ENCODE measurements at places on chromosomes 16 and 17.

DNA sequence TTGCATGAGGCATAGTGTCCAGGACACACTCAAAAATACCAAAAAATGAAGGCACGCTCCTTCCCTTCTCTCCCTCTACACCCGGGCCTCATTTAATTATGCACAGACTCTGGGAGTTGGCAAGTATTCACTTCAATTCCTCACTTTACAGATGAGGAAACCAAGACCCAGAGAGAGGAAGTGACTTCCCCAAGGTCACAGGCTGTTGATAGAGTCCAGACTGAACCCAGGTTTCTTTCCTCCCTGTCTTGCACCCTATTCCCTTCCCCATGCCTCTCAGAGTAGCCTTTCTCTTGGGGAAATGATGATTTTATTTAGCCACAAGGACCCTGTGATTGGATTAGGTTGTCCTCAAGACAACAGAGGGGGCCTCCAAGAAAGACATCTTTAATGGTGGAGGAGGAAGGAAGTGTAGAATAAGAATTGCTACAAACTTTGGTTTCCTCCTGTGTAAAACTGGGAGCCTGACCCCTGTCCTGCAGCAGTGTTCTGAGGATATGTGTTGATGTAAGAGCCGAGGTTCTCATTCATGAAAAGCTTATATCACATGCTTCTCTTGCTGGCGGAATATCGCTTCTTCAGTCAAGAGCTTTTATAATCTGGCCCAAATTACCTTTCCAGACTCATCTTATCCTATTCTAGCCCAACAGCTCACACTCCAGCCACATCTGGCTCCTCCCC is 48.8 kb upstream of the SIAH1 start:
- no peak for DNase-seq

- peak; percentile 16 for DNase-seq
Observed at GRCh38 chr17:16987830-16988601, 16.1 kb upstream of the TNFRSF13B start.

DNA sequence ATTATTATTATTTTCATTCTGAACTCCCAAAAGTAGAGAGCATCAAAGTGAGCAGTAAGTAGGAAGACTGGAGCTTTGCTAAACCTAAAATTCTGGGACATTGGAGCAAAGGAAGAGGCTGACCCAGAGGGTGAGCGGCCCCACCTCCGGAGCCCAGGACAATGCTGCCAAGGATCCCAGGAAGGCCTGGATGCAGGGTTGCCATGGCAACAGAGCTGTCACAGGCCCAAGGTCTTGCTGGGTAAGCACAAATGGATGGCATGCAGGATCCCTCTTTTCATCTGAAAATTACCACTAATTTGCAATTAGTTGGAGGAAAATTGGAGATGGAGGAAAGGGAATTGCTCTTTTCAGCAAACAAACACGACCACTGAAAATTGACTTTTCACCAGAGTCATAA is 457.9 kb upstream of the CDH5 start:
- DNase-seq: no peak

- DNase-seq: no peak
Observed at GRCh38 chr17:72862276-72862999, 230.1 kb downstream of the SLC39A11 start.

DNA sequence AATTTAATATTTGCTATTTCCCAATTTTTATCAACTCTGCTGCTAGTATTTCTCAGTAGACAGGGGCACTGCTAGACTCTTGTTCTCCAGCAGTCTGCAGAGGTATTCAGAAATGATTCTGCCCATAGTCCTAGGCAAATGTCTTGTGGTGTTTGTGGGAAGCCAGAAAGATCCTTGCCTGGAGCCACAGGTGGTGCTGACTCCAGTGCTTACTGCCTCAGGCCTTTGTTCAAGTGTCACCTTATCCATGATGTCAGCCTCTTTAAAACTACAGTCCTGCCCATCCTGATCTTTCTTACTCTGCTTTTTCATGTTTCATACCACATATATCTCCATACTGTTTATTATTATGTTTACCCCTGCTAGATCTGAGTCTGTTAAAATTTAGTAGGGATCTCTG is 26.5 kb downstream of the ZSWIM7 start:
- DNase-seq: no peak

DNA sequence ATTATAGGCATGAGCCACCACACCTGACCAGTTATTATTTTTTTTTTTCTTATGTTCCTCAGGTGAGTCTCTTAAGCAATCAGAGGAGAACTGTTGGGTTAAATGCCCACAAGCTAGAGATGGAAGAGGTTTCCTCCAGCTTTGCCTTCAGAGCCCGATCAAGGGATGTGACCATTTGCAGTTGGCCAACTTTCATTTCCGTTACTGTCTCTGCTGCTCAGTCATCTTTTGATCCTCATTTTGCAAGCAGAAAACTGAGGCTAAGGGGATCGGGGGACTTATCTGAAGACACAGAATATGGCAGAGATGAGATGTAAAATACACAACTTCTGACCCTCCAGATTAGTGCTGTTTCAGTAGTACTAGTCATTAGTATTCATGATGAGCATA is 188.8 kb downstream of the RAB11FIP4 start:
- no peak for DNase-seq

GRCh38 chr17:19752216-19753050 is 4.3 kb upstream of the ALDH3A1 start:
- DNase-seq: no peak

- no peak for DNase-seq
Observed at GRCh38 chr17:68782789-68783188, 172.4 kb downstream of the ABCA8 start.

DNA sequence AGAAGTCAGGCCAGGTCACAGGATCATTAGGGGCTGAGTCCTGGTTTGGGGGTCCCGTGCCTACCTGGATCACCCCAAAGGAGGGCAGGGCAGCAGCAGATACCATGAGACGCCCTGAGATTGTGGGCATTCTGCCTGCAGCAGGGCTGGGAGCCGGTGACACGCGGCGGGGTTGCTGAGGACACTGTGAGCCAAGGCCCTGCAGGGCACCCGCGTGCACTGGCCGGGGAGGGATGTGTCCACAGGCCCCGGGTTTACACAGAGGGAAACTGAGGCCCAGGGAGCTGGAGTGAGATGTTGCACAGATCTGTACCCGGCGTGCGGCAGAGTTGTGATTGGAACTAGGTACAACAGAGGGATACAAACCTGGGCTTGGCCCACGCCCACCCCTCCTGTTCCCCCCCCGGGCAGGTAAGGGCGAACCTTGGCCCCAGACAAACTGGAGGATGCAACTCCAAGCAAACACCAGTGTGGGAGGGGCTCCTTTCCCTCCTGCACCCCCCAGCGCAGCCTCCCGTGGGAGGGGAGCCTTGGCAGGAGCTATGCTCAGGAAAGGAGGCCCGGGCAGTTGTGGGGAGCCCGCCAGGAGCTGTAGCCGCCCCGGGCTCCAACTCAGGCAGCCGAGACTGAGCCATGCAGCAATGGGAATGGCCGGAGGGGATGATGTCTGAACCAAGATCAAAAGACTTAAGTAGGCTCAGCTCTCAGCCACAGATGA is 91.3 kb downstream of the ENGASE start:
- DNase-seq: no peak

GRCh38 chr17:50026046-50026675 is 29.7 kb upstream of the ITGA3 start:
- no peak for DNase-seq

- no peak for DNase-seq
Observed at GRCh38 chr17:65171752-65172151, 34.6 kb downstream of the RGS9 start.

GRCh38 chr16:73730481-73731090 is 566.0 kb upstream of the PSMD7 start:
- no peak for DNase-seq

DNA sequence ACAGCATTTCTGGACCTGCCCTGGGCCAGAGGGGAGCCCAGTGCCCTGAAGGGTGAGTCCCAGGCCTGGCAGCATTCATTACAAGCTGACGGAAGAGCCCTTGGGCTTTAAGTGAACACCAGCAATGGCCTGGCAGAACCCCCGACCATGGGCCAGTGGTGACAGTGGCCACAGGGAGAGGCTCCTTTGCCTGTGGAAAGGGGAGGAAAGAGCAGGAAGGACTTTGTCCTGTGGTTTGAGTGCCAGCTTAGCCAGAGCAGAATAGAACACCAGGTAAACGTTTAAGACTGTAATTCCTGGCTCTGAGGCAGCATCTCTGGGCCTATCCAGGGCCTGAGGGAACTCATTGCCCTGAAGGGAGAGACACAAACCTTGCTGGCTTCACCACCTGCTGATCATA is 34.3 kb upstream of the ATP2C2 start:
- no peak for DNase-seq

GRCh38 chr17:29840884-29841283 is 89.1 kb downstream of the SSH2 start:
- DNase-seq: no peak

DNA sequence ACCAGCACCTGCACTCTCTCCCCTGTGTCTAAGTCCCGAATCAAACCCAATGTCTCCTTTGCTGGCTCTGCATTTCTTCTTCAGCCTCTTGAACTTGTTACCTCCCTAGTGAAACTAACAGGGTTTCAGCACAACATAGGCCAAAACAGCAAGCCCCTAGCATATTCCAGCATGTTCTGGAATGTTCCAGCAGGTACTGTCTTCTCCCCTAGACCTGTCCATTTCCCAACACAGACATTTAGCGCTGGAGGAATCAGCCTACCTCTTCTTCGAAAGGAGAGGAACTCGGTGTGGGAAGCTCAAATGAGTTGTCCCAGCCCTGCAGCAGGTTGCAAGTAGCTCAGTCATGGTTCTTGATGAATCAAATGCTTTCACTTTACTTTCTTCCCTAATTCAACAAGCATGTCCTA is 47.1 kb downstream of the LITAF start:
- DNase-seq: no peak

- no peak for DNase-seq
Observed at GRCh38 chr17:17017343-17018014, 24.8 kb upstream of the MPRIP start.

DNA sequence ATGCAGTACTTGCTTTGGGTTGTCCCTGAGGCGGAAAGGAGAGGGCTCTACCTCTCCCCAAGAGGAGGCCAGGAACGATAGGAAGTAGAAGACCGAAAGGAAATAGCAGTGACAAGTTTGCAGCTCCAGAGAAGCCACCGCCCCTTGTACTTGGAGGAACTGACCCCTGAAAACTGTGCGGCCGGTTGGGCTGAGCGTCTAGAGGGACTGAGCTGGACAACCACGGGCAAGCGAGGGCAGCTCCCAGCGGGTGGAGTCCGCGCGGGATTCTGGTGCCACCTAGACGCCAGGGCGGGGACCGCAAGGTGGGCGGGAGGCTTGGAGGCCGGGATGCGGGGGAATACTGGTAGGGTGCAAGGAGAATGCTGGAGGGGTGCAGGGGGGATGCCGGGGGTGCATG is 1.3 kb upstream of the SLC6A4 start:
- no peak for DNase-seq
